Activated naive CD4-positive, alpha-beta T cell treated with anti-CD3 and anti-CD28 coated beads for 36 hours (primary cell): ENCODE measurements at places on chromosomes 12 and 14. TPM values are rescaled to one million over a fixed set of nuclear protein-coding genes. Genes with fewer than 3 reads are reported as not detected.

The RNASE7 gene
- total RNA-seq: not detected

The CNIH1 gene
- 78.4 TPM for total RNA-seq

DNA sequence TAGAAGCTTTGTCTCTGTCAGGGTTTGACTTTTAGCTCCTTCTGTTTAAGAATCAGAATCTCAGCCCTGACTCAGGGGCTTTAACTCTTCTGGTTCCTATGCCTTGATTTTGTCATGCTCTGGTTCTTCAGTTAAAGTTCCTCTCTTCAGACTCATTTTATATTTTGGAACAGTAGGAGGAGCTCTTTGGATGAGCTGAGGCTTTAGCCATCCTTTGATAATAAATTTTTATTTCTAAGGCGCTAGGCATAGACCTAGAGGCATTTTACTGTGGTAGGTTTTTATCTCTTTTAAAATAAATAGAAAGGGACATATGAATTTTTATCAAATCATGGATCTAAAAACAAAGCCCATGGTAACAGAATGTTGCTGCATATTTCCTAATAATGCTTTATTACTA, 51.7 kb downstream of the ATP23 start:
- no peak overlapping the region for H3K4me3 ChIP-seq
- H3K27me3 ChIP-seq: no peaks in the 10 kb centered on the region
- no peaks in the 10 kb centered on the region for H3K36me3 ChIP-seq
- DNase-seq: no peak

DNA sequence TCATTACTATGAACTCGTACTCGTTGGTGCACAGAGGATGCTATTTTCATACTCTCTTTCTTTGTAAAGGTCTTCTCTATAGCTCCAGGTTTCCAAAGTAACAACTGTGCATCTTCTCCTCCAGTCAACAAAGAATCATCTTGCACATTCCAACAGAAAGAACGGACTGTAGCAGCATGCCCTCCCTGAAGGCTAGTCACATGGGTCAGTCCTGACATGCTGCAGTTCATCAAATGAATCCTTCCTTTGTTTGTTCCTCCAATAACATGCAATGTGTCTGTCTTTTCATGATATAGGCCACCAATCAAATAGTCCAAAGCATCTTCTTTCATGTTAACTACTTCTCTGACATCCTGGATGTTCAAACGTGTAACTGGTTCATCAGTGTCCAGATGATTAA, 42.9 kb downstream of the WDR89 start:
- H3K4me1 ChIP-seq: peaks cover 5% of the 10 kb centered on the region
- no peak overlapping the region for H3K4me3 ChIP-seq
- no peak overlapping the region for H3K27ac ChIP-seq
- H3K27me3 ChIP-seq: no peaks in the 10 kb centered on the region

DNA sequence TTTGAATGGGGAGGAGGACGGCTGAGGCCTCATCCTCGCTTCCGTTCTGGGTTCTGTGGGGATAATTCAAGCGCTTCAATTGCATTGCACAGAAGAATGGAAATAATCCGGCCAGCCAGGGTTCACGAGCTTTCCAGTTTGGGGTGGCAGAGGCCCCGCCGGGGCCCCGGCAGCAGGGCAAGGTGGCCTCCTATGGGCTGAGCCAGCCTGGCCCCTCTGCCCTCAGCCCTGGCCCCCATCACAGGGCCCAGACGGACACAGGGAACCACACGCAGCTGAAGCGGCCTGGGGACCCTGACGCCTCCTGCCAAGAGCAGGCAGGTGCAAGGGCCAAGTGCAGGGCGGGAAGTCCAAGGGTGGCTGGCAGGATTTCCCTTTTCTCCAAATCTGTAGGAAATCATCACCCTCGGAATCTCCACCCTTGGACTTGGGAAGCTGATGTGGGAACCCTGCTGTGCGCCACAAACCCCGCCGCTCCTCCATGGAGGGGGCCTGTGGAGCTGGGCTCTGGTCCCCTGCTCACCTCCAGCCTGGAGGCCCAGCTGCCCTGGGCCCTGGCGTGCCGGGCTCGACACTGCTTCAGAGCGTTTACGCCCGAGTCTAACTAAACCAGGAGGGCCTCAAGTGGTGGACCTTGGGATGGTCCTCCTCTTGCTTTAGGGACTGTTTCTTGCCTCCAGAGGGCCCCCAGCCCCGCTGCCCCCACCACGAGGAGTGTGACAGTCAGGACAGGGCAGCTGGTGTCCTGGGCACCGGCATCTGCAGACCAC, 78.4 kb downstream of the MOK start:
- no peak overlapping the region for H3K4me3 ChIP-seq
- DNase-seq: no peak
- H3K36me3 ChIP-seq: no peaks in the 10 kb centered on the region

- H3K4me3 ChIP-seq: no peak overlapping the region
- no peak for DNase-seq
- H3K4me1 ChIP-seq: peaks cover 3% of the 10 kb centered on the region
- H3K27me3 ChIP-seq: no peaks in the 10 kb centered on the region
Observed at GRCh38 chr14:102283631-102284129, 21.3 kb downstream of the MOK start.

GRCh38 chr14:76098916-76099675, 52.6 kb upstream of the GPATCH2L start:
- peaks cover 4% of the 10 kb centered on the region for H3K27me3 ChIP-seq
- no peak overlapping the region for H3K4me3 ChIP-seq
- no peaks in the 10 kb centered on the region for H3K4me1 ChIP-seq
- no peak overlapping the region for H3K27ac ChIP-seq
- no peaks in the 10 kb centered on the region for H3K36me3 ChIP-seq
- no peak for DNase-seq

- peaks cover 30% of the 10 kb centered on the region for H3K36me3 ChIP-seq
- peak; percentile 20 for DNase-seq
- no peaks in the 10 kb centered on the region for H3K27me3 ChIP-seq
- no peak overlapping the region for H3K4me3 ChIP-seq
Observed at GRCh38 chr14:74737753-74738325, 24.9 kb downstream of the FCF1 start.

GRCh38 chr14:71103662-71104484, 196.6 kb downstream of the PCNX1 start:
- H3K36me3 ChIP-seq: peaks cover 23% of the 10 kb centered on the region
- no peaks in the 10 kb centered on the region for H3K27me3 ChIP-seq
- H3K27ac ChIP-seq: no peak overlapping the region
- peaks cover 3% of the 10 kb centered on the region for H3K4me1 ChIP-seq
- no peak for DNase-seq

GRCh38 chr12:124609041-124609989, 41.9 kb upstream of the NCOR2 start:
- peak overlapping the region; percentile 33 for H3K4me3 ChIP-seq
- peaks cover 2% of the 10 kb centered on the region for H3K27me3 ChIP-seq
- peak; percentile 93 for DNase-seq
- H3K36me3 ChIP-seq: no peaks in the 10 kb centered on the region

- no peak overlapping the region for H3K4me3 ChIP-seq
- H3K27me3 ChIP-seq: no peaks in the 10 kb centered on the region
- no peak overlapping the region for H3K27ac ChIP-seq
- DNase-seq: no peak
- H3K4me1 ChIP-seq: no peaks in the 10 kb centered on the region
Observed at GRCh38 chr14:100873096-100873482, 30.4 kb downstream of the RTL1 start.

DNA sequence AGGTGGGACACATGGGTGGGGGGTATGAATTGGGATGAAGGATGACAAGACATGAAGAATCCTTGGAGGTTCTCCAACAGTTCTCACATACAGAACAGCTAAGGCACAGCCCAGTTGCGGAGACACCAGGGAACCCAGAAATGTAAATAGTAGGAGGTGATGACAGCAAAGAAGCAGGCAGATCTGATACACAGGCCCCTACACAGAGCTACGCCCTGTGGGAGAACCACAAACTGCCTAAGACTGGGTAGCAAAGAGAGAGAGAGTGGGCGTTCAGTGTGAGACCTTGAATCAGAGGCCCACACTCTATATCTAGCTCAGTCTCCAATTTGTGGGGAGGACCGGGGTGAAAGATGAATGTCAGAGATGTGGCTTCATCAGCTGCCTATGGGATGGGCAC, 9.5 kb upstream of the NUMB start:
- H3K4me3 ChIP-seq: no peak overlapping the region
- peak overlapping the region; percentile 46 for H3K27ac ChIP-seq
- DNase-seq: peak; percentile 48
- H3K36me3 ChIP-seq: no peaks in the 10 kb centered on the region
- H3K27me3 ChIP-seq: no peaks in the 10 kb centered on the region

- H3K27me3 ChIP-seq: no peaks in the 10 kb centered on the region
- DNase-seq: no peak
- H3K36me3 ChIP-seq: no peaks in the 10 kb centered on the region
- H3K27ac ChIP-seq: peak overlapping the region; percentile 72
- H3K4me1 ChIP-seq: peaks cover 47% of the 10 kb centered on the region
Observed at GRCh38 chr14:88030079-88030478, 25.1 kb downstream of the GPR65 start.

GRCh38 chr12:12997734-12998133, 2.3 kb downstream of the HEBP1 start:
- no peak overlapping the region for H3K27ac ChIP-seq
- H3K4me3 ChIP-seq: no peak overlapping the region
- peaks cover 35% of the 10 kb centered on the region for H3K4me1 ChIP-seq
- H3K36me3 ChIP-seq: no peaks in the 10 kb centered on the region
- H3K27me3 ChIP-seq: peaks cover 6% of the 10 kb centered on the region

GRCh38 chr14:87615822-87616679, 376.9 kb downstream of the GALC start:
- no peaks in the 10 kb centered on the region for H3K4me1 ChIP-seq
- H3K36me3 ChIP-seq: no peaks in the 10 kb centered on the region
- no peak overlapping the region for H3K4me3 ChIP-seq

GRCh38 chr12:122934722-122935121, 31.5 kb downstream of the ABCB9 start:
- no peaks in the 10 kb centered on the region for H3K36me3 ChIP-seq
- H3K27ac ChIP-seq: no peak overlapping the region
- no peak overlapping the region for H3K4me3 ChIP-seq
- no peaks in the 10 kb centered on the region for H3K4me1 ChIP-seq
- no peak for DNase-seq
- H3K27me3 ChIP-seq: no peaks in the 10 kb centered on the region

GRCh38 chr12:6383572-6384498, at the start of gene LTBR:
TSS of gene LTBR (plus strand) at chr12:6384162. CDS start at chr12:6384359, 197 bp downstream.
- DNase-seq: peak; percentile 38
- peaks cover 6% of the 10 kb centered on the region for H3K27me3 ChIP-seq
- H3K4me1 ChIP-seq: peaks cover 4% of the 10 kb centered on the region
- H3K36me3 ChIP-seq: no peaks in the 10 kb centered on the region

GRCh38 chr14:104647467-104648043, 41.9 kb upstream of the INF2 start:
- H3K4me1 ChIP-seq: no peaks in the 10 kb centered on the region
- no peak for DNase-seq
- H3K36me3 ChIP-seq: no peaks in the 10 kb centered on the region
- peaks cover 3% of the 10 kb centered on the region for H3K27me3 ChIP-seq

- no peak overlapping the region for H3K27ac ChIP-seq
- no peaks in the 10 kb centered on the region for H3K4me1 ChIP-seq
- no peak overlapping the region for H3K4me3 ChIP-seq
- DNase-seq: no peak
- no peaks in the 10 kb centered on the region for H3K27me3 ChIP-seq
Observed at GRCh38 chr14:52781629-52782028, 9.8 kb downstream of the GNPNAT1 start.

DNA sequence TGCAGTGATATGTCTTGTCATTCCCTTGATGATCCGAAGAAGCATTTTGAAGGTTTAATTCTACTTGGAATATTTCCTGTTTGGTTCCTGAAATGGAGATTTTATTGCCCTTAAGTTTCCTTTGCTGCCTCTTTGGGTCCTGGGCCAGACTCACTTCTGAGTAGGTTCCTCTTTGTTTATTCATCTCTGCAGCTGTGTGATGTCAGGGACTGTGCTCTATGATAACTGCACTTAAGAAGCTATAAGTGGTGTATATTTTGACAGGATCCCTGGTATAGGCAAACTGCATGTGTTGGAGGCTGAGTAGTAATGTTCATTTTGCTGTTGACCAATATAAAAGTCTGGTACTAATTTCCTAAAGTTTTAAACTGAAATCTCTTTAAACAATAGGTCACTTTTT, at the start of gene KLRC4:
TSS of gene KLRC4 (minus strand) at position 366 of the 400 bp plus-strand sequence. CDS start at position 184, 182 bp downstream.
- no peak within 1 kb of the TSS for H3K27ac ChIP-seq
- no peaks in the 10 kb centered on the region for H3K4me1 ChIP-seq
- peaks cover 2% of the 10 kb centered on the region for H3K27me3 ChIP-seq
- no peak for DNase-seq
- no peaks in the 10 kb centered on the region for H3K36me3 ChIP-seq

- no peak overlapping the region for H3K27ac ChIP-seq
- no peak for DNase-seq
- peaks cover 2% of the 10 kb centered on the region for H3K36me3 ChIP-seq
Observed at GRCh38 chr14:30015489-30015888, 87.8 kb upstream of the PRKD1 start.

- no peak overlapping the region for H3K4me3 ChIP-seq
- no peak overlapping the region for H3K27ac ChIP-seq
- no peak for DNase-seq
- no peaks in the 10 kb centered on the region for H3K27me3 ChIP-seq
- H3K36me3 ChIP-seq: no peaks in the 10 kb centered on the region
Observed at GRCh38 chr14:97788364-97788763, 991.2 kb downstream of the VRK1 start.

DNA sequence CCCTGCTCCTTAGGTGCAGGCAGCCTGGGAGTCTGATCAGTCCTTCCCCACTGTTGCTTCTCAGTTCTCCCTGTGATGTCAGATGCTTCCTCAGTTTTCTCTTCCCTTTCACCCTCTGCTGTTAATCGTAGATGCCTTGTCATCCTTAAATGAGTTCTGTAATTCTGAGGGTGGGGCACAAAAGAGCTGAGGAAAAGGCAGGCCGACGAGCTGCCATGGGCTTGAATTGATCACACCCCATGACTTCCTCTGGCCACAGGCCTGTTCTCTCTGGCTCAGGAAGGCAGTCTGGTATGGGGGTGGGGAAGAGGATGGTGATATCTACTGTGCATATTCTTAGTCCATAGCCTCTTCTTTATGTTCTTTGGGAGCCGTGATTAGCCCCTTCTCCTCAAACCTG, 5.2 kb upstream of the AP1G2 start:
- H3K4me3 ChIP-seq: no peak overlapping the region
- no peaks in the 10 kb centered on the region for H3K36me3 ChIP-seq
